ENCODE measurements at places on chromosomes 7 and 10. TPM values are rescaled to one million over a fixed set of nuclear protein-coding genes. Genes with fewer than 3 reads are reported as not detected.
A peak's percentile ranks its signal among the peaks of the same experiment; 100 is the strongest.

GRCh38 chr7:105003275-105003674 lies 10.7 kb upstream of the KMT2E start:
- no peak for DNase-seq

GRCh38 chr10:117568334-117568733 lies 25.8 kb downstream of the EMX2 start:
- no peak for DNase-seq

DNA sequence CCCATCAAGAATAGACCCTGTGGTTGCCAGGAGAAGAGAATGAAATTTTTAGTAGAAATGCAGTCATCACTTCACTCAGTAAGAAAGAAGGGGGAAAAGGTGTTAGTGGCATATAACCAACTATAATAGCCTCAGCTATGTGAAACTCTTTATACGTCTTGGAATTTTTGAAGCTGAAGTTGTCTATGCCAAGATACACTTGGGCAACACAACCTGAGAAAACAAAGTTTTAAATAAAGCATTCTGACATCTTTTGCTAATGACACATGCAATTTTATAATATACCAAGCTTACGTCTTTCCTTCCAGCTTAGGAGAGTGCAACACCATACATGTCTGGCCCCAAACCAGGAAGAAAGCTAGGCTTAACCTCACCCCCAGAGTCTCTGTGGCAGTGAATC lies 40.8 kb upstream of the ZNF438 start:
- no peak for DNase-seq

DNAH11 gene
- total RNA-seq, result 0.51 TPM

- no peak for DNase-seq
These were observed 203.5 kb downstream of the HIBADH start for GRCh38 chr7:27459021-27459730.

DNA sequence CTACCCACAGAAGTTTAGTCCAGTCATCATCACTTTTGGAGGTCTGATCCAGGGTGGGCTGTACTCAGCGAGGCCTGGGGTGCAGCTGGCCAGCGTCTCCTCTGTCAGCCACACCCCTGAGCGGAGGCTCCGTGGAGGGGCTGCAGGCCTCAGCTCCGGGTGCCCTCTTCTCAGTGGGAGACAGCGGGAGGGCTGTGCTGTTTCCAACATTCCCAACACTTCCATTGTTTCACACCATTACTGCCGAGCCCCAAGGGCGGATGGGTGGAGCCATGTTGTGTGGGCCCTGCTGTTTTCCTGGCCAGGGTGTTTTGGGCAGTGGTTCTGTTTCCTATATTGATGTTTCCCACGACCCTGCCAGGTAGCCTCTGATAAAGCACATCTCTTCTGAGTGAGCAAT lies 95.0 kb downstream of the MKI67 start:
- peak; percentile 43 for DNase-seq

DNA sequence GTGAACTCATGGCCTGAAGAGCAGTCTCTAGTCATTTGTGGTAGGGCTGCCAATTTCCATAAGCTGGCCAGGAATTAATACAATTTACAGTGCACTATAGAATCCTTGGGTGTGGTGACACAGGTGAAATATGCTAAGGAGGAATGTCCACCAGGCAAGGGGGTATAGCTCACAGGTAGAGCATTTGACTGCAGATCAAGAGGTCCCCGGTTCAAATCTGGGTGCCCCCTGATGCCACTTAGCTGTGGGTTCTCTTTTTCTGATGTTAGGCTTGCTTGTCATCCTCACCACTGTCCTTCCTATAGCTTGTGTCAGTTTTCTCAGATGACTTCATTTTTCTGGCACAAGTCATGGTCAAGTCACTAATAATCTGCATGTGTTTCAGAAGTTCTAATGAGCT lies 108.7 kb downstream of the ZNF467 start:
- no peak for DNase-seq

GRCh38 chr10:79209831-79210230 lies 137.4 kb upstream of the PPIF start:
- no peak for DNase-seq

- DNase-seq, result no peak
These were observed 29.6 kb upstream of the ZRANB1 start for GRCh38 chr10:124912101-124912886.

GRCh38 chr10:123622381-123622780 lies 43.8 kb upstream of the GPR26 start:
- no peak for DNase-seq

LIPF gene
- total RNA-seq, result not detected

OR2A1 gene
- not detected for total RNA-seq

SPRN gene
- total RNA-seq, result 0.19 TPM

VPS41 gene
- 61.0 TPM for total RNA-seq

Data from posterior vena cava (tissue), 2 donors.